Activated CD4-positive, alpha-beta T cell treated with anti-CD3 and anti-CD28 coated beads for 36 hours (primary cell): ENCODE measurements at places on chromosomes 12 and 14. TPM values are rescaled to one million over a fixed set of nuclear protein-coding genes. Genes with fewer than 3 reads are reported as not detected.

- H3K27me3 ChIP-seq: no peaks in the 10 kb centered on the region
- peaks cover 4% of the 10 kb centered on the region for H3K36me3 ChIP-seq
- no peak overlapping the region for H3K27ac ChIP-seq
These were observed 19.5 kb upstream of the TTC9 start for GRCh38 chr14:70622111-70622712.

DNA sequence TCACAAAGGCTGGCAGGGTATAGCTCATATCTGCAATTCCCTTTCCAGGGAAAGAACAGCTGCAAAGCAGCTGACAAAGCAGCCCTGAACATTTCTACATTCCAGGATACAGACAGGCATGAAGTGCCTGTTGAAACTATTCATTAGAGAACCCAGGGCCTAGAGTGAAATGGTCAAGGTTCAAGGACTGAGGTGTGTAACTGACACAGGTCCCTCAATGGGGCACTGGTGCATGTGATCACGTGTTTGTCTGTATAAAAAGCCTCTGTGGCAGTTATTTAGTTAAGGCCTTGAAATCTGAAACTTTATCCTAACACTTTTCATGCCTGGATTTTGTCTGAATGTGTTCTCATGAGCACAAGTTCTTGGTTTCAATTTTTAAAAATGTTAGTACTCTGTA lies 47.1 kb downstream of the GIT2 start:
- no peaks in the 10 kb centered on the region for H3K27me3 ChIP-seq
- no peak overlapping the region for H3K27ac ChIP-seq
- peaks cover 57% of the 10 kb centered on the region for H3K36me3 ChIP-seq
- H3K4me3 ChIP-seq: no peak overlapping the region

The INF2 gene
- total RNA-seq: 66.0 TPM

GRCh38 chr12:22684140-22685118 lies 59.5 kb downstream of the ETNK1 start:
- H3K27ac ChIP-seq: no peak overlapping the region
- no peaks in the 10 kb centered on the region for H3K27me3 ChIP-seq
- no peak overlapping the region for H3K4me3 ChIP-seq
- H3K36me3 ChIP-seq: peaks cover 27% of the 10 kb centered on the region

DNA sequence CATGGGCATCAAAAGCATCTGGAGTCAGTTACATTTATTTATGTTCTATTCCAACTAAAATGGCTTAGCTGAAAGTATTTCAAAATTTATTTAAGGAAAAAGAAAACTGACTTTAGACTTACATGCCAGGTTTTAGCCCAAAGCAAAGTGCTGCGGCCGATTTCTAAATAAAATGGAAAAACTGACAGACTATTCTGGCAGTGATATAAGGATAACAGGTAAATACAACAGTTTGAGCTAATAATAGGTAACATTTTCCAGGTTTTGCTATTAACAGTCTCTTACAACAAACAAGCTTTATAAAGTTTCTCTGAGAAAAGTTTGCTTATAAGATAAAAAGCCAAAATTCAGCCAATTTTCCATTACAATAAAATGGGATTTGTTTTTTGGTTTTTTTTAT lies 937.2 kb upstream of the FLRT2 start:
- DNase-seq: no peak
- H3K4me1 ChIP-seq: no peaks in the 10 kb centered on the region
- H3K27ac ChIP-seq: no peak overlapping the region
- no peaks in the 10 kb centered on the region for H3K36me3 ChIP-seq
- H3K4me3 ChIP-seq: no peak overlapping the region
- no peaks in the 10 kb centered on the region for H3K27me3 ChIP-seq
